ENCODE measurements at places on chromosomes 12 and 14.

- no peak for DNase-seq
These were observed 65.6 kb upstream of the FLRT2 start for GRCh38 chr14:85464135-85464895.

DNA sequence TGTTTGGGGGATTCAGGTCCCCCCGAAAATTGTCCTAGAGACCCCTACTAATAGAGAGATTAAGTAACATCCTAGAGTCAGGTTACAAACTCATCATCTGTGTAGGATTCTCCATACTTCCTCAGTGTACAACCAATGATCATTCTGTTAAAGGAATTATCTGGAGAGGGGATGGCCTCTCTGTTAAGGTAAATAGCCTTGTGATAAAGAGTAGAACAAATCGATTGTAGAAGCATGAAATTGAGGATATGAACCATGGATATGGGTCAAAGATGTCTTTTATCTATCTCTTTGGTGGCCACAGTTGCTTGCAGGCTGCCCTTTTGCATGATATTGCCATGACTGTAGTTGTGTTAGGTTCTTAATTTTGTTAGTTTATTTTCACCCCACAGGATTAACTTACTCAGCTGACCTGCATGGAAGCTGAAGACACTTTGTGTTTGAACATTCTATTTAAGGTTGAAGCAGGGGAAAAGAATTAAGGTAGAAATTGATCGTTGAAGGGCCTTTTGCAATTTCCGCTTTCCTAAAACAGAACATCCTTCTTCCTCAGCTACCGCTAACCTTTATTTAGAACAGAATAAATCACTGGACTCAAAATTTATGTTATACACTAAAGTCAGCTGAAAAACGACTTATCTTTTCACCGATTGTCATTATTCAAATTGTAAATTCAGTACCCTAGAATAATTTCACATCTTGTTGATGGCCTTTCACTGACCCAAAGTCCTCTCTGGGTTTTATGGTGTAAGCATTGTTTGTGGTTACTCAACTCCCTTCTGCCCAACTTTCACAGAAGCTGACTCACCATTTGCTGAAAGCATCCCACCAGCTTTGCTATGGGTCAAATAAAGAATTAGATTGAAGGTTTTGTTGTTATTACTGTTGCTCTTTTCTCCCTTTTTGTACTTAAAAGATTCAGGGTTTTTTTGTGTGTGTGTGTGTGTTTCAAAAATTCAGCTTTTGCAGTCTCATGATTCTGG, 52.3 kb downstream of the IRAK3 start:
- no peak for DNase-seq

- DNase-seq, result no peak
These were observed 29.9 kb downstream of the ANO4 start for GRCh38 chr12:100824476-100824875.

GRCh38 chr12:110135806-110136205, 11.6 kb downstream of the IFT81 start:
- DNase-seq, result no peak

DNA sequence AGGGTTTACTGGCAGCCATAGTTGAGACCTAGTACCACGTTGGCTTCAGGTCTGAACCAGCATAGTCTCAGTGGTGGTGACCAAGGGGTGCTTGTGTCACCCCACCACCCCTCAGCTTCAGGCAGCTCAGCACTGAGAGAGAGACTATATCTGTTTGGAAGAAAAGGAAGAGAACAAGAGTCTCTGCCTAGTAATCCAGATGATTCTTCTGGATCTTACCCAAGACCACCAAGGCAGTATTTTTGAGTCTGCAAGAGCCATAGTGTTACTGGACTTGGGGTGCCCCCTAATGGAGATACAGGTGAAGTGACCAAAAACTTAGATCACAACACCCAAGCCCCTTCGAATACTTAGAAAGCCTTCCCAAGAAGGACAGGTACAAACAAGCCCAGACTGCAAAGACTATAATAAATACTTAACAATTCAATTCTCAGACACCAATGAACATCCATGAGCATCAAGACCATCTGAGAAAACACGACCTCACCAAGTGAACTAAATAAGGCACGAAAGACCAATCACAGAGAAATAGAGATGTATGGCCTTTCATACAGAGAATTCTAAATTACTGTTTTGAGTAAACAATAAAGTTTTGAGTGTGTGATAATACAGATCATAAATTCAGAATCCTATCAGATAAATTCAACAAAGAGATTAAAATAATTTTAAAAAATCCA, 107.0 kb downstream of the HELB start:
- DNase-seq, result peak; percentile 52

DNA sequence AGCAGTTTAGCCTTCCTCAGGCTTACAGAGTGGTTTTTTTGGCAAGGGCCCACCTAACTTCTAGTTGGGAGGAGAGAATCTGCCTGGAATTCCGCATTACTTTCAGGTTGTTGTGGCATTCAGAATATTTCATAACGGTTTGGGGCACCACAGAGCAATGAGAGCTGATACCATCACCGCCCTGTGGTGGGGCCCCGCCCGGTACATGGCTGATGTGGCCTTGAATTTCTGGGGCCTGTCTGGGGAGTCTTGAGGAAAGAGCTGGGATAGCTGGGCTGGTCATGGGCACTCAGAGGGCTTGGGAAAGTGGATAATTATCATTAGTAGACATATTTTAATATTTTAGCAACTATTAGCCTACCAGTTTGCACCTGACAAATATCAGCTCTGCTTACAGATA, 4.2 kb downstream of the TESPA1 start:
- no peak for DNase-seq

DNA sequence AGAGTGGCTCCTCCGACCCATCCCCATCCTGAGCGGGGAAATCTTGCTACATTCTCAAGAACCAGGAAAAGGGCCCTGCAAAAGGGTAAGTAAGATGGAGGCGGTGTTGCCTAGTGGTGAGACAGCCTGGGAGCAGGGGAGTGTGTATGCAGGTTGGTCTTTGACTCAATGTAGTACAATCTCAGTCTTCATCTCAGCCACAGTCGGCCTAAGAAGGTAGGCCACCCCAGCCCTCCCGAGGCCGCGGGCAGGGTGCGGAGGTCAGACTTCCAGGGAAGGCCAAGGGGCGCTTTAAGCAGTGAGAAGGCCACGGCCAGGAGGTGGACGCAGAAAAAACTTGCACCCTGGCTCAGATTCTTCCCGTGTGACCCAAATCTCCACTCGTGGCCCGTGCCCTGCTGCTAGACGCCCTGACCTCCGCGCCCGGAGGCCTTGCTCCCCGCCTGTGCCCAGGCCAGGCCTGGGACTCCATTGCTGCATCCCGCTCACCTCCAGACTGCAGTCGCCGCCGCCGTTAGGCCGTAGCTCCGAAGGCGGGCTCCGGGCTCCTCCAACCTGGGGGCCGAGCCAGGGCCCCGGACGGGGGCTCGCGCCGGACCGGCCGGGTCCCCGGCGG, 435 bp downstream of the FOXM1 start:
- peak; percentile 23 for DNase-seq

- no peak for DNase-seq
These were observed 75.1 kb upstream of the GALNT9 start for GRCh38 chr12:132404435-132404855.

GRCh38 chr12:24743941-24744793, 204.7 kb downstream of the BCAT1 start:
- DNase-seq, result no peak

DNA sequence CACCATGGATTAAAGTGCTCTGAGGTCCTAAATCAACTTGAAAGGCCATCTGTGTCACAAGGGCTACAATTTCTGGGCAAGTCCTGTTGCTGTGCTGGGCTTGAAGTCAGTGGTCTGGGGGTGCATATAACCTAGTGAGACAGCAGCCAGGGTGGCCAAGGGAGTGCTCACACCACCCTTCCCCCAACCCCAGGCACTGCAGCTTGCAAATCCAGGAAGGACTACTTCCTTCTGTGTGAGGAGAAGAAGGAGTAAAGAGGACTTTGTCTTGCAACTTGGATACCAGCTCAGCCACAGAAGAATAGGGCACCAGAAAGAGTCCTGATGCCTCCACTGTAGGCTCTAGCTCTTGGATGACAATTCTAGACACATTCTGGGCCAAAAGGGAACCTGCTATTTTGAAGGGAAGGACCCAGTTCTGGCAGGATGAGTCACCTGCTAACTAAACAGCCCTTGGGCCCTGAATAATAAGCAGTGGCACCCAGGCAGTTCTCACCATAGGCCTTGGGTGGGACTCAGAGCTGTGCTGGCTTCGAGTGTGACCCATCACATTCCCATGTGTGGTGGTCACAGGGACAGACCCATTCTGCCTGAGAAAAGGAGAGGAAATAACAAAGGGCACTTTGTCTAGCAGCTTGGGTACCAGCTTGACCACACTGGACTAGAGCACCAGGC, 32.6 kb upstream of the DHRS7 start:
- no peak for DNase-seq

DNA sequence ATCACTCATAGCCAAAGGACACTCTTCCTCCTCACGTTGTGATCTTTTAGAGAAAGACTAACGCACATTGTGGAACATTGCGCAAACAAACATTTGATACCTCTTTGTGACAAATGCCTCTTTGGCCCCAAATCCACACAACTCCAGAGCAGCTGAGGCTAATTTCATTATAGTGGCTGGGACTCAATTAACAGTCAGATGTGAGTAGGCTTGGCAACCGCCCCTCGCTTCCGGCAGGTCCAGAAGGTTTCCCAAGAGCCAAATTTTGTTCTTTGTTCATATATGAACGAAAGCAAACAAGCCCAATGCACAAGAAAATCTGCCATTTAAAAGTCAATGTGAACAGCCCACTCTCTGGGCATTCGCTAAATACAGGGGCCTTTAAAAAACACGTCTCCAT, 273.9 kb downstream of the GLT1D1 start:
- no peak for DNase-seq

GRCh38 chr12:24139035-24139434, 189.6 kb upstream of the SOX5 start:
- peak; percentile 58 for DNase-seq

GRCh38 chr14:56995010-56995409, 184.7 kb upstream of the OTX2 start:
- DNase-seq, result no peak

GRCh38 chr12:11108862-11109261, 16.7 kb upstream of the TAS2R43 start:
- no peak for DNase-seq

DNA sequence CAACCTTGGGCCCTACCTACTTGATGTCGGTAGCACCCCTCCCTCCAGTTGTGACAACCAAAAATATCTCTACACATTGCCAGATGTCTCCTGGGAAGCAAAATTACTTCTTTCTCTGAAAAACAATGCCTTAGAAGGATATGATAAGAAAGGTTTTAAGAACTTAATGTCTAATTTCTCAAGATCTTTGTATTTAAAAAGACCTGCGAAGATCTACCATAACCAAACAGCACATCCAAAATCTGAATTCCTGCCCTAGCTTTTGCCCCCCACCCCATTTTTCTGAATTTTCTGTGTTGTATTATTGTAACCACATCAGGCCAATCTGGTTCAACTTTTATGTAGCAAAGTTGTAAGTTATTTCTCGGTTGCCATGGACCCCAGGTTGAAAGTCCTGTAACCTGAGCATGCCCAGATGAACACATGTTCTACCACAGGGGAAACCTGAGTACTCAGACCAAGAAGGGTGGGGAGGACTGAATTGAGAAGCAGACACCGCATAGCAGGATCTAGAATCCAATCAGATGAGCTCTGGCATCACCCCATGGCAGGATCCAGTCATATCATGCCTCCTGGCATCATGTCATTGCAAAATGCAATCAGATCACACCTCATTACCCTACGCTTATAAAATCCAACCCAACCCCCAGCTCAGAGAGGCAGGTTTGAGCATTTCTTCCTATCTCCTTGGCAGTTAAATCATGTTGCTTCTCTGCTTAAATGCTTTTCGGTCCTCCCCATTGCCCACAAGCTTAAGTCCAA, 8.7 kb downstream of the TMEM253 start:
- no peak for DNase-seq

Measured in NCI-H1694 treated with DMSO at 0.1 percent for 48 hours (cell line).